ENCODE measurements at places on chromosomes 2 and 18.

- DNase-seq: peak; percentile 43
Measured at GRCh38 chr2:169734169-169734847, 676 bp downstream of the KLHL23 start.

DNA sequence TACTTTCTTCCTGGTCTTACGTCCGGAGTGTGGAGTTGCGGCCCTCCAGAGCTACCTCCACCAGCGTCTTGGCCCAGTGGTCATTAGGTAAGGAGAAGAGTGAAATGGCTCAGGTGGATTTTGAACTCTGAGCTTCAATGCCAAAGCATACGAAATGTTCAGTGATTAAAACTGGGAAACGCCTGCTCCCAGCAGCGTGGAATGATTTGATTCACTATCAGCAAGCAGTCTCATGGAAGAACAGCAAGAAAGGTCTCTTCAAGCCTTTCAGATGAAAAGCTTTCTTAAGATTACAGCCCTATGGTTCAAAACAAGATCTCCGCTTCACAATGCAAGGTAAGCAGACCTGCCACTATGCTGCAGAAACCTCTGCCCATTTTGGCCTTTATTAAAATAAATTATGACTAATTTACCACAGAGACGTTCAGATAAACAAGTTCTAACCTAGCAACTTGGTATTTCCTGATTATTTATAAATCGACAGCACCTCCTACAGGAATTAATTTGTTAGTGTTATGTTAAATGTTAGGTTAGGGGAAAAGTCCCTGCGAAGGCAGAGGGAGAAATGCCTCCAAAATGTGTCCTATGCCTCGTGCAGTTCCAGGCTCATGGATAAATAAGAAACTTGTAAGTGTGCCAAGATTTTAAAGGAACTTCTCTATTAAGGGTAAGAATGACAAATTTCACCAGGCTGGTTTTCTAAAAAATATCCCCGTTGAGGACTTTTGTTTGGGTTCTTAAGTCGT, 10.1 kb downstream of the SP9 start:
- DNase-seq: no peak

- no peak for DNase-seq
Measured at GRCh38 chr2:136019306-136019705, 33.9 kb upstream of the DARS1 start.

- no peak for DNase-seq
Measured at GRCh38 chr2:69615969-69616368, 27.6 kb downstream of the AAK1 start.

DNA sequence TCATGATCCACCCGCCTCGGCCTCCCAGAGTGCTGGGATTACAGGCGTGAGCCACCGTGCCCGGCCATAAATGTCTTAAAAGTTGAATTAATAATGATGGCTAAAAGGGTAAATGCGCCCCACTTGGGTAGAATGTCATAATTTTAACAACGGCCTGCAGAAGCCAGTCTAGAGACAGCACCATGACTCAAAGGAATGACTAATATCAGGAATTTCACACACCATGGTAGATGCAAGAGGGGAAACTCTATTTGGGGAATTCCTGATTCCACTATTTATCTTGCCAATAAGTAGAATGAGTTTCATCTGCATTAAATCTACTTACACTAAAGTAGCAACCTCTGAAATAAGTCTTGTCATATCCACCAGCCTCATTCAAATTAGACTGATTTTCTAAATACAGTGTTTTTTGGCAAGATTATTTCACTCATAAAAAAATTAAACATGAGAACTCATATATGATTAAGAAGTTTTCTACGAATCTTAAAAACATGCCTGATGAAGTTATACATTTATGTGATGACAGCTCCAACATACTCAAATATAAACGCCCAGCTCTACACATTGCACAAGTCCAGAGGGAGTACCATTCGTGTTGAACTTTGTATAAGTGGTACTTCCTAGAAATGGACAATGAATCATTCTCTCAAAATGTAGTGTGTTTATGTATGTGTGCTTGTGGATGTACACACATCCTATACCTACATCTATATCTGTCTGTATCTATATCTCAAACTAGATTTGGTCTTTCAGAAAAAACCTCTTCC, 309.7 kb downstream of the IRS1 start:
- DNase-seq: no peak

- DNase-seq: no peak
Measured at GRCh38 chr18:78939105-78939504, 40.5 kb upstream of the SALL3 start.

GRCh38 chr18:65523461-65523860, 227.4 kb upstream of the CDH7 start:
- DNase-seq: no peak

DNA sequence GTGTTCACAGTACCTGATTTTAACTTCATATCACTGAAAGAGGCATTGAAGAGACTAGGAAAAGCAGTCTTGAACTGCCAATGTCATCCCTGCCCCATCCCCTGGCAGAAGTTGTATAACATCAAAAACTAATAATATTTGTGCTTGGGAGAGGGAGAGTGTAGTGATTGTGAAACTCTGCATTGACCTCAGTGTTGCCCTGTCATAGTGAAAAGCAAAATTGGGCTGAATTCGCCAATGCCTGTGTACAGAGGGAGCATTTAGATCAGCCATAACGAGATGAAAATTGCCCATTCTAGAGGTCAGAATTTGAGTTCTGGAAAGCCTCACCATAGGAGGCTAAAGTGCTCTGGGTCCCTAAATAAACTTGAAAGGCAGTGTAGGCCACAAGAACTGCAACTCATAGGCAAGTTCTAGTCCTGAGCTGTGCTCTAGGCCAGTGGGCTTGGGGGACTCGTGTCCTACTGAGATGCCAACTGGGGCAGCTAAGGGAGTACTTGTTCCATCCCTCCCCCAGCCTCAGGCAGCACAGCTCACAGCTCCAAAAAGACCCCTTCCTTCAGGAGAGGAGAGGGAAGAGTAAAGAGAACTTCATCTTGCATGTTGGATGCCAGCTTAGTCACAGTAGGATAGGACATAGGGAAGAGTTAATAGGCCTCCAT, 855.6 kb downstream of the TSN start:
- DNase-seq: no peak

GRCh38 chr2:112597537-112598322, 13.3 kb downstream of the CHCHD5 start:
- no peak for DNase-seq

DNA sequence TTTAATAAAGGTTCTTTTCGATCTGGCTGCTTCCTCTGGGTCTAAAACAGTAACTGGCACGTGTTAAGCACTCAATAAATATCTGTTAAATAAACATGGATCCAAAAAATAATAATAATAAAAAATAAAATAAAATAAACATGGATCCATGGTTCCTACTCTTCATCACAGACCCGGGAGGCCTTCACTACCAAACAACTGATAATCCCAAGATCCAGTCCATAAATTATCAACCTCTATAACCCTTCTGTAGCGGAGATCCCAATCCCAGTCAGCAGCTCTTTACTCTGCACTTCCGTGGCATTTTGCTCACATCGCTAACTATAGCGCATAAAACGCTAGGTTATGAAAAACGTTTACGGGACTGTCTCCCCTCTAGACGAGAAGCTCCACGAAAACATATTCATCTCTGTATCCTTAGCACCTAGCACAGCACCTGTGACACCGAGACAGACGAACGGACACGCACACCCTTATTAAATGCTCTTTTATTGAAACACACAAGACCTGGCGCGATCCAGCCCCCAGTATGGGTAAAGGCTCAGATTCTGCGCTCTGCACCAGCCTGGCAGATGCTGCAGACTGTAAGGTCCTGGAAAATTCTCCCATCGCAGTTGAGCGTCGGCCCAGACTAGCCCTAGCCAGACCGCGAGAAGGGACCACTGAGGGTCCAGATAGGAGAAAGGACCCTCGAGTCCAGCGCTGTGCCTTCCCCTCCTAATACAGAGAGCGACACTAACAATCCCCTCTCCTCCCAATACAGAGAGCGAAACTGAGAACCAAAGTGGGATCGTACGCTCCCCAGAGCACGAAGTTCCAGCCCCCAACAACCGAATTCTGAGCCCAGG, 770 bp downstream of the NBAS start:
- DNase-seq: no peak
